ENCODE measurements at places on chromosomes 3 and 15.

DNA sequence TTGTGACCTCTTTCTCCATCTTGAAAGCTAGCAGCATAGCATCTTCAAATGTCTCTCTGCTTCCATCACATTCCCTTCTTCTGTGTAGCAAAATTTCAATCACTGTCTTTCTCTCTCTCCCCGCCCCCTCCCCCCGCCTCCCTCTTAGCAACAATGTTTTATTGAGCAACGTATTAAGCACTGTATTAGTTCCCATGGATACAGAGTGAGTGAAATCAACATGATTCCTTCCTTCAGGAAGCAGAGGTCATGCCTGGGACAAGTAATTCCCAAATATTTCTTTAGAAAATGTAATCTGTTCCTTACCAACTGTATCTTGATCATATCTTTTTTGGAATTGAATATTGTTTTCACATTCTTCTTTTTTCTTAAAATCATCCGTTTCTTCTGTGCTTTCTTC, 373.7 kb upstream of the NECTIN3 start:
- no peak for DNase-seq

GRCh38 chr3:188166441-188166840, 12.5 kb downstream of the LPP start:
- no peak for DNase-seq

- DNase-seq = no peak
Observed at GRCh38 chr3:48344867-48345507, 11.5 kb upstream of the SPINK8 start.

- no peak for DNase-seq
Observed at GRCh38 chr3:154304116-154304786, 20.0 kb downstream of the DHX36 start.

DNA sequence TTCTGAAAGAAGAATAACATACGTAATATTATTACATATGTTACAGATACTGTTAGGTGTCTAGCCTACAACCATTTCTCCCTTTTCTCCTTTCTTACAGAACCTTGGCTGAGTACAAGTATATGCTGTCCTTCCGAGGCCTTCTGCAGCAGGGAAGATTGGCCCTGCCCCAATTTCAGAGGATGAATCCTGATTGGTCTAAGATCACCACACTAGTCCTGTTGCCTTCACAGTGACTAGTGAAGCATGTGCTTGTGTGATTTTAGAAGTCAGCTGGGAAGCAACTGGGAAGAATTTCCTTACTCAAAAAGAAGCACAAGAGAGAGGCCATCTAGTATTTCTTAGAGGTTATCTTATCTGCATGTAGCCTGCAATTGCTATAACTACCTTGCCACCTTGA, 30.6 kb upstream of the MECOM start:
- no peak for DNase-seq

DNA sequence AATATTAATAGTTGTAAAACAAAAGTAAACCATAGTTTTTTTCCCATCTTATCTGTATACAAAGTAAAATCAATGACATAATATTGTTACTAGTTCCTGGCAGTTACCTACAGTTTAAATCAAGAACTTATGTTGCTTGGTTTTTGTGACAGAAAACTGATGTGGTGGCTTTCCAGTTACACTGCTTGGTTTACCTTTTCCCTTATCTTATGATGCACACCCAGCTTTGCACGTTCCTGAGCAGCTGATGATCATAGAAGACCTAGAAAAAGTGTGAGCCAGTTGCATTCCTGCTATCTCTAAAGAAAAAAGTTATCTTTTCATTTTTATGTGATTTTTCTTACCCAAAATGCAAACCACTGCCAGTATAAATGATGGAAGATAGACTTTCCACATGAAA, 36.4 kb upstream of the LAMP3 start:
- DNase-seq = no peak
